ENCODE measurements at places on chromosomes 5 and 9. TPM values are rescaled to one million over a fixed set of nuclear protein-coding genes. Genes with fewer than 3 reads are reported as not detected.

Gene KIF2A
- total RNA-seq, result 45.9 TPM

Gene FCN2
- not detected for total RNA-seq

Gene ANXA2R
- 7.9 TPM for total RNA-seq

Gene DBH
- total RNA-seq, result not detected

Gene NDOR1
- total RNA-seq, result 27.5 TPM

Gene NFIL3
- 3.9 TPM for total RNA-seq

Gene TMC1
- not detected for total RNA-seq

Gene RNF44
- total RNA-seq, result 78.6 TPM

Gene FAM114A2
- total RNA-seq, result 27.4 TPM

Gene BTNL3
- not detected for total RNA-seq

Gene LRRC8A
- total RNA-seq, result 9.0 TPM

Gene EDIL3
- total RNA-seq, result not detected

Gene FSD1L
- 10.2 TPM for total RNA-seq

Gene ANKRD55
- not detected for total RNA-seq

Gene PRRX2
- total RNA-seq, result not detected

Gene TMEM141
- 34.9 TPM for total RNA-seq

Gene HRH2
- not detected for total RNA-seq

Gene RNF180
- total RNA-seq, result not detected

Gene TENT4A
- 42.4 TPM for total RNA-seq

Gene ERCC8
- total RNA-seq, result 10.7 TPM

Gene TMEM252
- not detected for total RNA-seq

Gene CRB2
- total RNA-seq, result 1.0 TPM

Gene ARHGEF37
- total RNA-seq, result 0.88 TPM

Gene TMEM174
- total RNA-seq, result not detected

Gene PPP2R2B
- total RNA-seq, result not detected

Gene CD72
- 125 TPM for total RNA-seq

Gene CTSL
- 0.29 TPM for total RNA-seq

Gene FGF10
- not detected for total RNA-seq

Gene NDUFS4
- 35.6 TPM for total RNA-seq

Gene CMBL
- not detected for total RNA-seq

Gene IL13
- total RNA-seq, result 0.27 TPM

Gene PCDHGA9
- 1.1 TPM for total RNA-seq

Gene CDX1
- not detected for total RNA-seq

Gene NTRK2
- 0.10 TPM for total RNA-seq

Gene DNAJB5
- total RNA-seq, result 5.4 TPM

Gene STARD4
- 32.2 TPM for total RNA-seq
